ENCODE measurements at places on chromosomes 1 and 21.

DNA sequence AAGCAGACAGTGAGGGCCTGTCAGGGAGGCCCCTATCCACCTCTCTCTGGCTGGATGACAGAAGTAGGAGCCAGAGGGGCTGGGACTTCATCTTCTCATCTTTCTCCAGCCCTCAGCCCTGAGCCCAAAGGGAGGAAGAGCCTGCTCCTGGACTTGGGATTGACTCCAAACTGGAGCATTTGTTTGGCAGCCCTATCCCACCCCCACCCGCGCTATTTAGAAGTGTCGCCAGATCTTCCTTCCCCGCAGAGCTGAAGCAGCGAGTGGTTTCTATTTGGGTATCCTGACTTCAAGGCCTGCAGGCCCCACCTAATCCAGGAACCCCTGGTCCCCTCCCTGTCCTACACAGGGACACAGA lies 9.6 kb downstream of the NES start:
- no peak for DNase-seq

GRCh38 chr1:78619803-78620579 lies at the start of gene IFI44L:
Gene IFI44L (plus strand): TSS chr1:78620448. CDS start chr1:78627916, 7,468 bp downstream.
- DNase-seq, result peak; percentile 63

DNA sequence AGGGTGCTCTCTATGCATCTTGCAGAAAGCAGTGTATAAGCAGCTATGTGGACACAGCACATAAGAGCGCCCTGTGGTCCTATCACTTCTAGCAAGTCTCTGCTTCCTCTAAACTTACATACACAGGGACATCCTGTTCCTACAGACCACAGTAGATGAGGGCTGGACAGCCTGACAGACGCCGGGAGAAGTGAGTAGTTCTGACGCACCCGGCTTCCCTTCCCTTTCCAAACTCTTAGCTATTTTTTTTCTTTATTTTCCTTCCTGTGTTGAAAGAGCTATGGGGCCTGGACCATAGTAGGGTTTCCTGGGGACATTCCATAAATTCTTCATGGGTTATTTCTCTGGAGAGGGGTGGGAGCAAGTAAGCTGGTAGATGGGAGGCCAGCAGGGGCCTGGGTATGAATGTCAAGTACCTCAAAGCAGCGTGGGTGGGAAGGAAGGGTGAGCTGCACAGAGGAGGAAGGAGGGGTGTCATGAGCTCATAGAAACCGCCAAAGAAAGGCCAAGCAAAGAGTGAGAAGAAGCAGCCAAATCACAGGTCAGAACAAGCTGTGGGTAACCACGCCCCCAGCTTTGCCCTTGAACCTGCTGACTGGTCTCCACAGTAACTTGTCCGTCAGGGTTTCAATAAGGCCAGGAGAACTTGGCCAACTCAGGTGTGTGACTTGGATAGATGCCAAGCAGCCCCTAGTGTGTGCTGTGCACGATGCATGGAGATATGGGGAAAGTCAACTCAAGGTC lies 36.6 kb downstream of the PLXNA2 start:
- no peak for DNase-seq

DNA sequence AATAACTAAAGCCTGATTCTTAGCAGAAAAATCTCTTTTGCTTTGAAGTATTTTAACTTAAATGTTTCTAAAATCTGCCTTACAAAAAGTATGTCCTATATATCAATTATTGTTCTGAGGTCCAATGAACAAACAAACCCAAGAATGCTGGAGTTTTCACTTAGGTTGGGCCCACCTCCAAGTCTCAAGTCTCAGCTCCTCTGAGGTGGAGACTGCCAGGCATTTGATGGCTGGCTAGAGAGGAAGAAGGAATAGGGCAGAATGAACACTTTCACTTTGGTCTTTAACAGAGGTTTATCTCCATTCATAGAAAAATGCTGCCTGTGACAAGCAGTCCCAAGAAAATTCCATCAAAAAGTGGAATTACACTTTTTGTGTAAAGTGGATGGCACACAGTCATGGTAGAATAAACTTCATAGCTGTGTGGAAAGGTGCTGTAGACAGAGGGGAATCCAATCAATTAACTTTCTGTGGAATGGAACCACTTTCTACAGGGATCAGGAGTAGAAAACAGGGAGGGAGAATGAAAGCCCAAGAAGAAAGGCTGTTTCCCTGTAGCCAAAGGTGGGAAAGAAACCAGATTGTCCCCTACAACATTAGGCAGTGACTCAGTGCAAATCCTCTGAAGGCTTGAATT lies 349.4 kb upstream of the RUNX1 start:
- no peak for DNase-seq

- peak; percentile 75 for DNase-seq
Observed at GRCh38 chr1:34874296-34874952, 14.9 kb upstream of the SMIM12 start.

- no peak for DNase-seq
Observed at GRCh38 chr1:95582191-95582590, 348.2 kb downstream of the RWDD3 start.

- DNase-seq, result no peak
Observed at GRCh38 chr1:225780630-225781029, 3.0 kb downstream of the SRP9 start.

- DNase-seq, result no peak
Observed at GRCh38 chr1:108533351-108534083, 26.4 kb upstream of the EEIG2 start.

DNA sequence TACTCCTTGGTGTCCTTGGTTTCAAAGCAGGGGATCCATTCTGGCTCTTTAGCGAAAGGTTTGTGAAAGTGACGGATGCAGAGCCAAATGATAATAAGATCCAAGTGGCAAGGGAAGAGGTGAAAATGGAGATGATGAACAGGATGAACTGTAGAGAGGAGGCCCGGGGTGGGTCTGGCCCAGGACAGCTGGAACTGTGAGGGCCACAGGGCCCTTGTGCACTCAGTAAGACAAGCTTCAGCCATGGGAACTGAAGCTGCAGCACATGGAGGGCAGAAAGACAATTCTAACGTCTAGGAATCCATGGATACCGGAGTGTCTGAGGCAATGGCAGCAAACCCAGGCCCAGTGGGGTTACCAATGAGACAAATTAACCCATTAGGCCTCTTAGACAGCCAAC lies 4.8 kb downstream of the KCNA2 start:
- DNase-seq, result no peak

DNA sequence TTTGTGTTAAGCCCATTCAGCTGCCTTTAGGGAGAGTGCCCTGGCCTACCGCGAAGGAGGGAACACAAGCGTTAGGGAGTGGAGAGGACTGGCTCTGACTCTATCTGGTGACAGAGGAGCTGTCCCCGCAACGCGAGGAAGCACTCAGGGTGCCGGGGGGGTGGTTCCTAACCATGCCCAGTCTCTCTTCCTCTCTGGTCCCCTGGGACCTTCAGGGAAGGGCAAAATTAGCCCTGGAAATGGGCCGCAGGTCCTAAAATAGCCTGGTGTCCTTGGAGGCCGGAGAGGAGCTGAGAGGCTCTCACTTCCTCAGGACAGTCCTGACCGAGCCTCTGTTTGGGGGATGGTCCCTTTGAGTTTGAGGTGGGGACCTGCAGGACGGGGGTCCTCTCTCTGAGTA lies 5.8 kb downstream of the SLC45A1 start:
- no peak for DNase-seq

- no peak for DNase-seq
Observed at GRCh38 chr1:10787286-10787685, 9.2 kb downstream of the CASZ1 start.

GRCh38 chr1:227234998-227235405 lies 83.3 kb downstream of the CDC42BPA start:
- DNase-seq, result peak; percentile 91

GRCh38 chr1:30856260-30856790 lies 52.2 kb downstream of the SDC3 start:
- DNase-seq, result peak; percentile 75

DNA sequence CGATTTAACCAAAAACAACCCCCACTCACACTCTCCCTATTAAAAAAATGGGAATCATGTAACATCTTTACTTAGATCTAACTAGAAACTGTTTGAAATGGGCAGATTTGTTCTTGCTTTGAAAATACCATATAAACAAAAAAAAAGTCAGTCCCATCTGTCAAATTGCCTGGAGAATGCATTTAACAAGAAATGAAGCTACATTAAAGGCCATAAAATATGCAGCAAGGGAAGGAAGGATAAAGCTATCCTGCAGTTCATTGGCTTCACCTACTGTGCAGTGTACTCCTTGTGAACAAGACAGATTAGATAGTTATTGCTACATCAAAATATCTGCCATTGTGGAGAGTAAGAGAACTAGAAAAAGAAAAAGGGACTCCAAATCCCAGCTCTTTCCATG lies 160.5 kb downstream of the LRRC7 start:
- no peak for DNase-seq

DNA sequence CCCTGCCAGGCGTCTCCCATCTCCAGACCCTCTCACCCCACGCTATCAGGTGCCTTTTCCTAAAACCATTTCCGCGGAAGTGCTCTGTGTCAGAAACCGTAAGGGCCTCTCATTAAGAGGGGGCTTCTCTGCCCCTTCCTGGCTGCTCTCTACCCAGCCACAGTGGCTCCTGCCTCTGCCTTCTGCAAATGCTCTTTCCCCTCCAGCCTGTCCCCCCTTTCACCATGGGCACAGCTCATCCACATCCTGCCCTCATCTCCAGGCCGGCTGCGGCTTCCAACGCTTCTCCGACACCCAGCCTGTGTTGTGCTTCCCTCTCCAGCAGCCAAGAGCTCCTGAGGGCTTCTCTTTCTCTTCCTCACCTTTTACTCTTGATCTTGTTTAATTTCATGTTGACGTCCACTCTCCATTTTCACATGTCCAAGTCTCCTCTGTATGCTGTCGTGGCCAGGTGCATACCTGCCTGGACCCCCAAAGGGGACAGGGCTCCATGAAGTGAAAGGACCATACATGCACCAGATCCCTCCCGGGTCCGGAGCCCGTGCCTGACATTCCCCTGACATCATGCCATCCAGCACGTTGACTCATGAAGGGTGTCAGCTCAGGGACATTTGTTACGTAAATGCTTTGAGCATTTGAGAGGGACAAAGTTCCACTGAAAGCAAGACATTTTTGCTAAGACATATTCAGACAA lies 306.5 kb downstream of the AJAP1 start:
- DNase-seq, result no peak

- no peak for DNase-seq
Observed at GRCh38 chr1:165857046-165857801, 29.8 kb downstream of the UCK2 start.
